ENCODE measurements at places on chromosomes 5 and 9.
A peak's percentile ranks its signal among the peaks of the same experiment; 100 is the strongest.

- DNase-seq: no peak
Measured at GRCh38 chr9:72539824-72540347, 18.5 kb downstream of the TMC1 start.

DNA sequence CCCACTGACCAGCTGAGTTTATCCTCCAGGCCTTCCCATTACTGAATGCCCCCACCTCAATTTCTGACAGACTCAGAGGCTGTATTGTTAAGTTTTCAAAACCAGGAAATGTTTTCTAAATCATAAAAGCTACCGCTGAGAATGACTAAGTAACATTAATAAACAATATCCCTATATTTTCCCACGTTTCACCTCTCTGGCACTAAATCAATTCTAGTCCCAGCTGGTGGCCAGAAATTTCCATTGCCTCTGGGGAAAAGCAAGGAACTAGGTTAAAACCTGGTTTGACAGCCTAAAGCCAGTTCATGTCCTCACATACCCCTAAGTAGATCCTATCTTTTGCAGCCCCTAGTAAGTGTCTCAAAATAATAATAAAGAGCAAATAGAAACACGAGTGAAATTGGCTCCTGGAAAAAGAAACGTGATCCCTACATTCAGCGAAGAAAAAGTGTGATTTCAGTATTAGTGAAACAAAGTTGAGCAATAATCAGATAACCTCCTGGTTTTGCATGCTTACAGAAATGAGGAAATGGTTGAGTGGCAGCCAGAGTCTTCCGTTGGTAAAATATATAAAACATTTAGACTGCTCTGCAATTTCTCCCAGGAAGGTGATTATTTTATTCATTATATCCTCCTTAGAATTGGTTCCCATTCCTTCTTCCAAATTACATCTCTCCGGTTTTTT is 110.9 kb downstream of the ESM1 start:
- peak; percentile 79 for DNase-seq

DNA sequence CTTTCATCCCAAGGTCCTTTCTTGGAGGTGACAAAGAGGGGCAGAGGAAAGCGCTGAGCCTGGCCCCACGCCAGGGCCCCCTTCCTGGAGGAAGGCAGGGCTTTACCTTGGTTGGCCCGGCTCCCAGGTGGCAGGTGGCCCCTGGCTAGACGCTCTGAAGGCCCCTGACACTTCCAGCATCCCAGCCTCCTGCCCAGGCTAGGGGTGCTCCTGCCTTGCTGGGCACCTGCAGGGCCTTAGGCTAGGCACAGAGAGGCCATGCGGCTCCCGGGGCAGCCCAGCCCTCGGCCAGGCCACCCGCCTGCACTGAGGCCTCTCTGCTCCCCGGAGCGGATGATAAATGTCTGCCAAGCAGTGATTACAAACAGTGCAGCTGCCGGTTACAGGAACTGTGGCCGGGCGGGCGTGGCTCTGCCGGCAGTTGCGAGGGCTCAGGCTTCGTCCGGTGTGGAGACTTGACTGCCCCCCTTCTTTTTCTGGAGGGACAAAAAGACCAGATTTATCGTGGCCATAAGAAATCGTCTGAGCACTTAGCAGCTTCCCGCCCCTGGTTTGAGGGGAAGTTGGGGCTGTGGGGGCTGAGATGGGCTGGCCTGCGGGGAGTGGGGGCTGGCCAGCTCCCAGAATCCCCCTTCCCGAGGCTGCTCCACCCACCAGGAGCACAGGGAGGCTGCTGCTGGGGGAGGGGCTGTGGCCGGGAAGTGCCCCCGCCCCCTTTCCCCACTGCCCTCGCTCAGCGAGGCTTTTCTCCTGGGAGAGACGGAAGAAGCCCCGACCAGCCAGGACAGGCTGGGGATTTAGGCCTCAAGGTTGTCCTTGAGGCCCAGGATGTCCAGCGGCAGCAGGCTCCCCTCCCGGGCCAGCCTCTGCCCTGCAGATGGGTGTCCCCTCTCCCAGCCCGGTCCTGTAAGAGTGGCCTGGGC is 31.6 kb upstream of the UBAC1 start:
- peak; percentile 89 for DNase-seq

DNA sequence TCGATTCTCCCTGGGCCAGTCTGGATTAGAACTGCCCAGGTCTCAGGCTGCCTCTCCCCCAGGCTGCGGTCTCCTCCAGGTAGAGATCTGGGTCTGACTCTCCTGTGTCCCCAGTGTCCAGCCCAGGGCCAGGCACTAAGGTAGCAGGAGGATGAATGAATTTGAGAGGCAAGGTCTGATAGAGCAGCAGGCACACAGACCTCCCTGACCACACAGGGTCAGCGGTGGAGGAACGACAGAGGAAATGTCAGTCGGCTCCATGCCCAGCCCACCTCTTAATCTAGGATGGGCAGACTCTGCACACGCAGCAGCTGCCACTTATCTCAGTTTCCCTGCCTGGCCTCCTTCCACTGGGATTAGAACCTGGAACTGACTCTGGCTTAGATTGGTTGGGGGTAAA is 272.7 kb upstream of the MVB12B start:
- DNase-seq: no peak

DNA sequence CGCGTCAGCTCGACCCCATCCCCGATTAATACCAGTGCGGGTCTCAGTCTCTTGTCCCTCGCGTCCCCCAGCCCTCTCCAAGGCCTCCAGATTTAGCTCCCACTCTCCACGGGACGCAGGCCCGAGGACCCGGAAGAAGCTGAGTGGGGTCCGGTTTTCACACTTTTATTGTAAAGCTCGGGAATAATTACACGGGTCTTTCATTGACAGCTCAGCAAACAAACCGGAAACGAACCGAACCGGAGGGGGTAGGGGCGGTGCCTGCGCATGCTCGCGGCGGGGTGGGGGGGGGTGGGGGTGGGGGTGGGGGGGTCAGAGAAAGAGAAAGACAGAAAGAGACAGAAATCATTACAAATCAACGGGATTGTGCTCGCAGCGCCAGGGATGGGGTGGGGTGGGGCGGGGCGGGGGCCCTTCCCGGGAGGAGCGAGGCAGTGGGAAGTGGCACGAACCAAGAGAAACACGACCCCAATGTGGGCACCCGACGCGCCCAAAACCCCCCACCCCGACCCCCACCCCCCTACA is 27.9 kb downstream of the PCDH1 start:
- DNase-seq: peak; percentile 44

DNA sequence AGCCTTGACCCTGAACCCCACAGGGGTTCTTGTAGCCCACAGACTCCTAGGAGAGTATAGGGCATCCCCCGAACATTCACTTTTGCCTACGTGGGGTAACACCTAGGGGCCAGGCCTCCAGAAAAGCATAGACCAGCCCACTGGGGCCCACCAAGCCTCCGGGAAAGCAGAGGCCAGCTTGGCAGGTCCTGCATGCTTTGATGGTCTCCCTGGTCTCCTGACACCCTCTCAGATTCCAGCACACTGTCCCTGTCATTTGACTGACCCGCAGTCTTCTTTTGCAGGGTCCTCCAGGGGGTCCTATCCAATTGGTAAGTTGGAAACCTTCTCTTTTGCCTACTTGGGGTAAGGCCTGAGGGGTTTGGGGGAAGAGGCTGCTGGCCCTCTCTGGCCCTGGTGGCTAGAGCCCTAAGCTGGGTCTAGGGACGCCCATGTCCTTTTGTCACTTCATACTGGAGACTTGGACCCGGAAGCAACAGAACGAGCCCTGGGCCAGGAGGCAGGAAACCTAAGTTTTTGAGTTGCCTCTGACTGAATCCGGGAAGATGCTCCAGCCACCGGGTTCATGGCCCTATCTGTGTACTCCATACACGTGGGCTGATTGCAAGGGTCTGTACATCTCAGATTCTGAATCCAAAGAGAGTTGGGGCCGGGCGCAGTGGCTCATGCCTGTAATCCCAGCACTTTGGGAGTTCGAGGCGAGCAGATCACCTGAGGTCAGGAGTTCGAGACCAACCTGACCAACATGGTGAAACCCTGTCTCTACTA is 20.9 kb upstream of the ORM1 start:
- DNase-seq: no peak

DNA sequence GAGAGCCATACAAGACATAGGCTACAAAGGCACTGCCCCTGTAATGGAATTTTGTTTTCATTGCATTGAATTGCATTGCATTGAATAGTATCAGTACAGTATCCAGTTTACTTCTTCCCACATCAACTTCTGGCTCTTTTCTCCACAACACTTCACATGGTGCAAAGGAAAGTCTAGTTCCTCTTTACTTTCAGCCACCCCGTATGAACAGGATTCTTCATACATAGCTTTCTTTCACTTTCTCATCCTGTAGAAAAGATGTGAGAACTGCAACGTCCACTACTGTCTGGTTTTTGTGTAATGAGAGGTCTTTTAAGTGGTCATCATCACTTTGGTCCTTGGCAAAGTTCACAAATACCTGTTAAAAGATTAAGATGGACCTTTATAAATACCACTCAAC is 20.2 kb downstream of the NIPSNAP3B start:
- no peak for DNase-seq

DNA sequence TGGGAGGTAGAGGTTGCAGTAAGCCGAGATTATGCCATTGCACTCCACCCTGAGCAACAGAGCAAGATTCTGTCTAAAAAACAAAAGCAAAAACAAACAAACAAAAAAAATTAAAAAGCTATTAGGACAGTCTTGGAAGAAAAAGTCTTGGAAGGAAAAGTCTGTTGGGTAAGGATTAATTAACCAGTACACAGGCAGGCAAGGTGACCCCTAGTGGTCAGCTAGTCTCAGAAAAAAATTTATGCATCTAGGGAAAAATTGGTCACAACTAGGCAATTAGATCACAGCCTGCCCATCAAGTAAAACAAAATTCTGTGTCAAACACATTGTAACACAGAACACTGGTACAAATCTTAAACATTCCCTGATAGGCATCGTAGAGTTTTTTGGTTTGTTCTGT is 6.7 kb upstream of the ANKRD18B start:
- peak; percentile 60 for DNase-seq

- peak; percentile 56 for DNase-seq
Measured at GRCh38 chr5:132138260-132138659, 64.7 kb downstream of the CSF2 start.

GRCh38 chr9:104107799-104108198 is 13.7 kb downstream of the SMC2 start:
- DNase-seq: no peak

- no peak for DNase-seq
Measured at GRCh38 chr5:39464088-39464487, 39.3 kb upstream of the DAB2 start.

DNA sequence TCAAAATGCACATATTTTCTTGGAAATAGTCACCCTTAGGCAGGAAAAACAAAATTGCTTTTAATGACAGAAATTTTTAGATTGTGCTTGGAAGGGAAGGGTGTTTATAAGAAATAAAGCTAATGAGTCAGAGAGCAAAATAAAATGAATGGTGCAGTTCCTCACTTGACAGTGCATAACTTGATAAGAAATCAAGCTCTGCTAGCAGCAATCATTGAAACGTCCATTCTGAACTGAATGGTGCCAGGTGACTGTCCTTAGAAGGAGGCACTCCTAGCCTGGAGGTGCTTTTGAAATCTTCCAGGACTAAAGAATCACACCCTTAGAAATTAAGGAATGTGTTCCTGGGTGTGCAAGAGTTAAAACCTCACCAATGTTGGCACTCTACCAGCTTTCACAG is 202.5 kb downstream of the EFNA5 start:
- DNase-seq: peak; percentile 36

- peak; percentile 94 for DNase-seq
Measured at GRCh38 chr9:99778308-99778707, 43.4 kb upstream of the NR4A3 start.

DNA sequence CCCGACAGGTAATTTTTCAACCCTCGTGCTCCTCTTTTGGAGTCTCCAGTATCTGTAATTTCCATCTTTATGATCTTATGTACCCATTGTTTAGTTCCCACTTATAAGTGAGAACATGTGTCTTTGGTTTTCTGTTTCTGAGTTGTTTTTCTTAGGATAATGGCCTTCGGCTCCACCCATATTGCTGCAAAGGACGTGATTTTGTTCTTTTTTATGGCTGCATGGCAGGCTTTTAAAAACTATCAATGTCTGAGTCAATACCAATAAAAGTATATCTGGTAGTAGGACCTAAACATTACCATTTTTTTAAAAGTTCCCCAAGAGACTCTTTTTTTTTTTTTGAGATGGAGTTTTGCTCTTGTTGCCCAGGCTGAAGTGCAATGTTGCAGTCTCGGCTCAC is 3.9 kb upstream of the SLC26A2 start:
- no peak for DNase-seq

- DNase-seq: no peak
Measured at GRCh38 chr5:148403344-148403743, 19.6 kb downstream of the FBXO38 start.

DNA sequence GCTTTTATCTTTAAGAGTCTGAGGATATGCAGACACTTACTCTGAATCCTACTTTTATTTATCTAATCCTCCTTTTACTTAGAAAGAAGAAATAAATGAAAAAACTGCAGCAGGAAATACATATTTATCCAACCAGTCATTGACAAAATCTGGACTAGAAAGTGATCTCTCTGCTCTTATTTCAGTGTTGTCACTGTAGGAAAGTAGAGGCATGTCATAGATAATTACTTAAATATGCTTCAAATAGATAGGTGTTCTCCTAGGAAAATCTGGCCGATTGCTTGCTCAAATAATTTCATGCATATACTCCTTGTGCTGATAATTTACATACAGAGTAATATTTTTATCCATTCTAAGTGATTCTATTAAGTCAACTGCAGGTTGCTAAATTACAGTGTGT is 2001.9 kb upstream of the C9orf72 start:
- no peak for DNase-seq

GRCh38 chr5:35202319-35203111 is 27.8 kb downstream of the PRLR start:
- DNase-seq: peak; percentile 58

DNA sequence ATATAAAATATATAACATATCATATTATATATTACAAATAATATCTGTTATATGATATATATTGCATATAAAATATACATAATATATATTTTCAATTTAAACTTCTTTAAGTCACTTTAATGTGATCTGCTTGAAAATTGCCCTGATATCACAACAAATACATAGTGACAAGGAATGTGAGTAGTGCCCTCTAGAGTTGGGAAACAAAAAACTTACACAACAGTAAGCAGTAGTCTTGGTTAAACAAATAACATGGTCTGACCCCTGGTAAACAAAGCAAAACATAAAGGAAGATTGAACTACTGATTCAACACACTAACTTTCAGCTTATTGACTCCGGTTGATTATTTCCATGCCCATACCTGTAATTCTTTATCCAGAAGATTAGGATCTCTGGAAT is 188.3 kb upstream of the NMUR2 start:
- no peak for DNase-seq

DNA sequence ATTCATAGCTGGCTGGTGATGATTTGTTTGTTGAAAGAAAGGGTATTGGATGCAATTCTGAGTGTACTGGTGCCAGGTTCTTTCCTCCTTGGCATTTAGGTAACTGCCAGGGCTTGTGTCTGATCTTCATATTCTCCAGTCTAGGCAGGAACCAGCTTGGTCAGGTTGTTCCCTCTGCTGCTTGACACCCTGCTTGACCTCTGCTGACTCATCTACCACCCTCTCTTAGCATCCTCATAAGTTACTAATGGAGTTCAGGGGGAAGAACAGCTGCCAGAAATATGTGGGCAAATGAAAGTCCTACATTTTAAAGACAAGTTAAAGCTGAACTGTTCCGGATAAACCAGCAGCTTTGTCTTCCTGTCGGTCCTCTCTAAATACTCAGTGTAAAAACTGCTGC is 116.1 kb upstream of the TNC start:
- DNase-seq: peak; percentile 90

Measured in iris pigment epithelial cell (primary cell).